ENCODE measurements at places on chromosomes 7 and 10.

DNA sequence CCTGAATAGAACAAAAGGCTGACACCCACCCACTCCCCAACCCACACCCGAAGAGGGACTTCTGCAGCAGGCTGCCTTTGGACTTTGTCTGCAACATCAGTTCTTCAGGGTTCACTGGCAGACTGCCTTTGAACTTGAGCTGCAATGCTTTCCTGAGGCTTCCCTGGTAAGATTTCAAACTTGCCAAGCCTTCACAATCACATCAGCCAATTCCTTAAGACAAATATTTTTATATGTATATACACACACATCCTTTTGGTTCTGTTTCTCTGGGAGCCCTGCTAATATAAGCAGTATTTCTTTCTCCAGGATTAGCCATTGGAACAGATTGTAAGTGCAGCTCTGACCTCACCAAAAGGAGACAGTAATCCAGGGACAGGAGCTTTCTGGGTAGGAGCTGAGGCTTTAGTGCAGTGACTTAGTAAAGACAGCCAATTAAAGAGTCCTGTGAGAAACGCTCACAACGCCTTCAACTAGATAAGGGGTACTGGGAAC lies 55.6 kb upstream of the KMT2E start:
- no peak for DNase-seq

- no peak for DNase-seq
Observed at GRCh38 chr10:21349912-21350286, 175.6 kb downstream of the SKIDA1 start.

DNA sequence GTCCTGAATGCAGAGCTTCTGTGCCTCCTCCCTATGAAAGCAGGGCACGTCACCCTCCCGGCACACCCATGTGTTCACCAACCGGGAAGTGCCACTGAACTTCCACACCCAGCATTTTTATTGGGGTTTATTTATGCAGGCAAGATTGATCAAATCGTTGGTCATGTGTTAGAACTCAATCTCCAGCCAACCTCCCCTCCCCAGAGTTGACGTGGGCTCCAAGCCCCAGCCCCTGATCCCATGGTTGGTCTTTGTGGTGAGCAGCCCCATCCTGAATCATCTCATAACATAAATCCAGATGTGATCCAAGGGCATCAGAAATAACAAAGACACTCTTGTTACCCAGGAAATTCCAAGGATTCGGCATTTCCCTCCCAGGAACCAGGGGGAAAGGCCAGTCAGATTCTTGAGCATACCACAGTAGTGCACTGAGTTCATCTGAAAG lies 151.2 kb downstream of the TPST1 start:
- DNase-seq = no peak

GRCh38 chr7:92809760-92810573 lies 26.4 kb downstream of the CDK6 start:
- peak; percentile 68 for DNase-seq

- no peak for DNase-seq
Observed at GRCh38 chr7:157927313-157927925, 590.6 kb downstream of the DNAJB6 start.

DNA sequence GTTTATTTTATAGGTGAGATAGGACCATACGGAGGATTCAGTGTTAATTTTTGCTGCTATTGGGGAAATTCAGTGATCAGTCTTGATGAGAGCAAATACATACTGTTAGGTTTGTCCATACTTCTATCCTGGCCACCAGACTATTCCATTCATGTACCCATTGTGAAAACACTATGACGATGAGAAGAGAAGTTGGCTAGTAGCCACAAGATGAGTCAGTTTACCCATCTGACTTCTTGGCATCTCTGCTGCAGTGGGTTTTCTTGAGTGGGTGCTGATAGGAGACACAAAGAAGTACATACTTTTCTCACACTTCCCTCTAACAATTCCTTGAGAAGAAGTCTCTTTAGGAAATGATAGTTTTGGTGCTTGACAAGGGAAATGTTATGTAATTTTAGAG lies 133.1 kb downstream of the TFPI2 start:
- DNase-seq = no peak

DNA sequence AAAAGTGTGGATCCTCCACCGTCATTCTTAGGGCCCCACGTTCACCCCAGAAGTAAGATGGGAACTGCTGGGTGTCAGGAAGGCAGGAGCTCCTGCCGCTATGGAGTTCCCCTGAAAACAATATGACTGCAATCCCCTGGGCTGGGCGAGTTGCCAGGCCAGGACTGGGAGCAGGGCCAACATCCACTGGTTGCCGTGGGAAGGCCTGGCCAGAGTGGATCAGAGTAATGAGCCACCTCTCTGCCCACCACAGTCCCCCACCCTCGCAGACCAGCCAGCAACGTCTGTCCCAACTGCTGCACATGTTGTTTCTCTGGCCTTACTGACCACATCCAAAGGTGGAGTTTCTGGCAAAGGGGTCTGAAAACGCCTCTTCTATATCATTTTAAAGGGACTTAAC lies 86.6 kb downstream of the STRA8 start:
- no peak for DNase-seq

DNA sequence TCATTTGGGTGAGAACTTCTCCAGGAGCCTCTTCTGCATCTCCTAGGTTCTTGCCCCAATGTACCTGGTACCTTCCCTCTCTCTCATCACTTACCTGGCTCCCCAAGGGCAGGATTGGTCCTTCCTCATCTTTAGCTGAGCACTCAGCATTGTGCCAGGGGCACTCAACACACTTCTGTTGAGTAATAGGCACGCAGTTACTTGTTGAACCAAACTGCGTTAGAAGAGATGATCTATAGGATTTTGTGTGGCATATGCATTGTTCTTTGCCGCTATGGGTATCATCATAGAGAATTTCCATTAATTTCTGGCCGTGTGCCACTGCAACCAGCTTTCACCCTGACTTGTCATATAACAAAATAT lies 16.4 kb downstream of the TBXAS1 start:
- no peak for DNase-seq

GRCh38 chr10:89975071-89975470 lies 273.7 kb downstream of the KIF20B start:
- DNase-seq = no peak

All from trophoblast cell (in vitro differentiated cells and primary cell).